ENCODE measurements at places on chromosomes 5 and 9.

DNA sequence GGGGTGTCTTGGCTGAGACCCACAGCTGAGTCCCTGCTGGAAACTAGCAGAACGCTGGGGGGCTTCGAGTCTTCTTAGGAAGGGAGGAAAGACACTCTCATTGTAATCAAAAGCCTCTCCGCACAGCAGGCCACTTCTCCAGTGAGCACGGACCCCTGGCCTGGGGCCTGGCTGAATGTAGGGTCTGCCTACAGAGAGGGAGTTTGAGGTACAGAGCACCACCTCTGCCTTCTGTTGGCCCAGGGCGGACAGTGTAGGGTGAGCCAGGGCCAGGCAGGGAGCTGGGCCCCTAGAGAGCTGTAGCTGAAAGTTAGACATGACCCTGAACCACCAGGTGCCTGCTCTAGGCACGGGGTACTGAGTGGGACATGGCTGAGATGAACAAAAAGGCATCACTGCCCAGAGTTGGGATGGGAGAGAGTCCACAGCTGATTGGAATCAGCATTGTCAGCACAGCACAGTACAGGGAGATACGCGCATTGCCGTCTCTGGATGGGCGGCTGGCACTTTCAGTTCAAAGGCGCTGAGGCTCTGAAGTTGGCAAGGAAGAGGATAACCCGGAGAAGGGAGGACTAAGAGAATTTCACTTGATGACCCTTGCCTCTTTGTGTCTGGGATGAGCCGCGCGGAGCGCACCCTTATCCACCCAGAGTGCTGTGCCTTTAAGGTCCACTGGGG lies 363 bp upstream of the SLC25A48 start:
- no peaks in the 10 kb centered on the region for H3K36me3 ChIP-seq
- H3K4me1 ChIP-seq, result peaks cover 12% of the 10 kb centered on the region
- H3K4me3 ChIP-seq, result peak overlapping the region; percentile 43
- DNase-seq, result no peak
- peaks cover 58% of the 10 kb centered on the region for H3K27me3 ChIP-seq

GRCh38 chr5:31029925-31030324 lies 163.6 kb upstream of the CDH6 start:
- no peak for DNase-seq
- H3K4me1 ChIP-seq, result no peaks in the 10 kb centered on the region
- H3K4me3 ChIP-seq, result no peak overlapping the region
- H3K27me3 ChIP-seq, result no peaks in the 10 kb centered on the region
- no peak overlapping the region for H3K27ac ChIP-seq
- H3K36me3 ChIP-seq, result no peaks in the 10 kb centered on the region

DNA sequence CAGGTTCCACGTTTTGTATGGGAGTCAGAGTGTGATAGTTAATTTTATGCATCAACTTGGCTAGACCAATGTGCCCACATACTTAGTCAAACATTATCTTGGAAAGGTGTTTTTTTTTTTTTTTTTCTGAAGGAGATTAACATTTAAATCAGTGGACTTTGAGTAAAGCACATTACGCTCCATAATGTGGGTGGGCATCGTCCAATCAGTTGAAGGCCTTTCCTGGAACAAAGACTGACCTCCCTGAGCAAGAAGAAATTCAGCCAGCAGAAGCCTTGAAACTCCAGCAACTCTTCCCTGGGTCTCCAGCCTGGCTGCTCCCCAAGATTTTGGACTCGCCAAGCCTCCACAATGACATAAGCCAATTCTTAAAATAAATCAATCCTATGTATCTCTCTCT lies 711.4 kb downstream of the MTRR start:
- H3K27me3 ChIP-seq, result no peaks in the 10 kb centered on the region
- no peak overlapping the region for H3K27ac ChIP-seq
- no peaks in the 10 kb centered on the region for H3K36me3 ChIP-seq
- no peaks in the 10 kb centered on the region for H3K4me1 ChIP-seq

GRCh38 chr9:32414856-32415255 lies 30.4 kb downstream of the ACO1 start:
- H3K36me3 ChIP-seq, result peaks cover 52% of the 10 kb centered on the region
- H3K4me1 ChIP-seq, result no peaks in the 10 kb centered on the region
- no peak for DNase-seq
- no peaks in the 10 kb centered on the region for H3K27me3 ChIP-seq
- H3K4me3 ChIP-seq, result no peak overlapping the region
- no peak overlapping the region for H3K27ac ChIP-seq

GRCh38 chr5:108251350-108251749 lies 130.5 kb downstream of the FBXL17 start:
- H3K4me3 ChIP-seq, result no peak overlapping the region
- no peak overlapping the region for H3K27ac ChIP-seq
- no peak for DNase-seq
- H3K4me1 ChIP-seq, result peaks cover 8% of the 10 kb centered on the region
- no peaks in the 10 kb centered on the region for H3K27me3 ChIP-seq

DNA sequence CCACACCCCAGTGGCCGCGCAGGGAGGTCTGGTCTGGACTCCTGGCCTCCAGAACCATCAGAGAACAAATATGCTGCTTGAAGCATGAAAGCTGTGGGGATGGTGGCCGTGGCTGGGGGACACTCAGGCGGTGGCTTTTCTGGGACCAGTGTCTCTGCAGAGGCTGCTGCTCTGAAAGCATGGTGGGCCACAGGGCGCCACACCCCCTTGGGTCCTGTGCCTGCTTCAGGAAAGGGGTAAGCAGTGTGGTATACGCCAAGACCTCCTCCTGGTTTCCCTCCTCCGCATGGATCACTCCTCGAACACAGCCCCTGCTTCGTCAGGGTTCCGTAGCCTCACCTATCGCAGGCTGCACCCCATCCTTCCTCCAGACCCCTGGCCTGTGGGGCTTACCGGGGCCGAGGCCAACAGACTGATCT lies 19.7 kb upstream of the TERT start:
- H3K4me3 ChIP-seq, result no peak overlapping the region
- H3K27ac ChIP-seq, result no peak overlapping the region
- H3K4me1 ChIP-seq, result peaks cover 29% of the 10 kb centered on the region
- no peaks in the 10 kb centered on the region for H3K27me3 ChIP-seq

DNA sequence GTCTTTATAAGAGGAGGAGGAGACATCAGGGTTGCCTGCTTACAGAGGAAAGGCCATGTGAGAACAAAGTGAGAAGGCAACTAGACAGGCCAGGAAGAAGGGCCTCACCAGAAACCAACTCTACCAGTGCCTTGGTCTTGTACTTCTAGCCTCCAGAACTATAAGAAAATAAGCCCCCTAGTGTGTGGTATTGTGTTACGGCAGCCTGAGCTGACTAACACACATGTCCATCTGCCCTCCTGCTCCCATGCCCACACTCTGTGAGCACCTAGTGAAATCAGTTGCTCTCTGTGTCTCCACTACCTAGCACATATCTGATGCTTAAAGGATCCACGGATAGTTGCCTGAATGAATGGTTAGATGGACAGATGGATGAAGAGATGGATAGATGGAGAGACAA lies 6.9 kb downstream of the AK3 start:
- H3K4me3 ChIP-seq, result no peak overlapping the region
- no peak for DNase-seq
- peaks cover 5% of the 10 kb centered on the region for H3K4me1 ChIP-seq
- no peaks in the 10 kb centered on the region for H3K27me3 ChIP-seq

DNA sequence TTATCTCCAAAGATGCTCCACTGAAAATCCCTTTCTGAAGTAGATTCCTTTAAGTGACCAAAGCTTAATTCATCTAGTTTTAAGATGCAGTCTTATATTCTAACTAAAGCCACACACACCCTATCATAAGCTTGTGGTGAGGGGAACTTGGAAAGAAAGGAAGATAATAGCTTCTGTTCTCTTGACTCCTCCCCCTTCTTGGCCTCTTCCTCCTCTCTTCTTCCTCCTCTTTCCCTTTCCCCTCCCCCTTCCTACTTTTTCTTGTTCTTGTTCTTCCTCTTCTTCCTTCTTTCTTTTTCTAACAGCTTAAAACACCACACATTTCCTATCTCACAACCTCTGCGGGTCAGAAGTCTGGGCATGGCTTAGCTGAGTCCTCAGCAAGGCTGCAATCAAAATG lies 23.5 kb downstream of the IL7R start:
- H3K4me1 ChIP-seq, result peaks cover 5% of the 10 kb centered on the region
- DNase-seq, result no peak
- H3K27ac ChIP-seq, result no peak overlapping the region
- H3K27me3 ChIP-seq, result no peaks in the 10 kb centered on the region
- H3K4me3 ChIP-seq, result no peak overlapping the region

GRCh38 chr5:134420343-134420742 lies 8.7 kb upstream of the CDKN2AIPNL start:
- no peak overlapping the region for H3K27ac ChIP-seq
- no peaks in the 10 kb centered on the region for H3K27me3 ChIP-seq
- H3K4me1 ChIP-seq, result no peaks in the 10 kb centered on the region
- H3K36me3 ChIP-seq, result no peaks in the 10 kb centered on the region

Measured in lower lobe of right lung (tissue), 2 donors.